ENCODE measurements at places on chromosomes 1 and 21.

DNA sequence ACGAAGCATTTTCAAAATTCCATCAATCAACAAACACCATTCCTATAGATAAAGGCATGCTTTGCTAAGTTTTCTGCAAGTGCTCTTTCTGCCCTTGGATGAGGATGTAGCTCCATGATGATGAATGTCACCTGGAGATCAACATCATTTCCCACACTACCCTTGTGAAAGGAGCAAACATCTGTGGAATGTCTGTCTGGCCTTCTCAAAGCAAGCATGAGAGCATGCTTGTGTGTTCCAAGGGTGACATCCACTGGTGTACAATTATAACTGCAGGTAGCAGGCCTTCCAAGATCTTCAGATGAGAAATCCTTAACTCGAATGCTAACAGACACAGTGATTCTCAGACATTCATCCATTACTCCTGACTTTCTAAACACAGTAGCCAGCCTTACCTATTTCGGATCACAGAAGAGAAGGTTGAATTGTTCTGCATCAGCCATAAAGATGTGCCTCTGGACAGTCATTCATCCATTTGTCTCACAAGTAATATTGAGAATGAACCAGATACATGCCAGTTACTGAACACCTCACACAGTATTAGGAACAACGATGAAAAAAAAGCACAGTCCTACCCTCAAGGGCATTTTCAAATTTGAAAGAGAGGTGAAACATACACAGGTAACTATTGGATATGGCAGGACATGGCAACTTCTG is 162.4 kb downstream of the TPR start:
- no peak for DNase-seq

DNA sequence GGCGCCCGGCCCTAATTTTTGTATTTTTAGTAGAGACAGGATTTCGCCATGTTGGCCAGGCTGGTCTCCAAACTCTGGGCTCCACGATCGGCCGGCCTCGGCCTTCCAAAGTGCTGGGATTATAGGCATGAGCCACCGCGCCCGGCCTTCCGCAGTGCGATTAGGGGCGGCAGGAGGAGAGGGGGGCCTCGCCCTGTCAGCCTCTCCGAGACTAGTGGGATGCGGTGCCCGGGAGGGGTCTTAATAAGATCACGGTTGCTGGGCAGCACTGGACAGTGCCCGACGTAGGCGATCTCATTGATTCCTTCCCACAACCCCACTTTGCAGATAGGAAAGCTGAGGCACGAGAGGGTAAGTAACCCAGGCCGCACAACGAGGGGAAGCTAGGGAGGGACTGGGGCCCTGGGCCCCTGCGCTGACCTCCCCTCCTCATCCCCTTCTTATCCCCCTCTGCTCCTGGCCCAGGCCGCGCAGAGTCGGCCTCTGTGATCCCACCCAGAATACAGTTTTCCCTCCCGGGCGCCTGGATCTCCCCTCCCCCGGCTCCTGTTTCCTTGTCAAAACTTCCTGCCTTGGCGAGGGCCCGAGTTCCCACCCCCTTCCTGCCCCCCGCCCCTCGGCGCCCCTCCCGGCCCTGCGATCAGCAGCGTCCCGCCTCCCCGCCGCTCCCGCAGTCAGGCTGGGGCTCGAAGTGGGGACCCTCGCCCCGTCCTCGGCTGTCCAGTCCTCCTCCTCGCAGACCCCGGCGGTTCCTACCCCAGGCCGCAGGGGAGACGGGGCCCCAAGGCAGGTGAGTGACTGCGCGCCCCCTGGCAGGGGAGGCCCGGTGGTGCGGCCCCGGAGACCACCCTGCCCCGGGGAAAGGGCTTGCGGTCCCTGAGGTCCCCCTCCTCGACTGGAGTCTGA is at the start of gene PEAR1:
Gene PEAR1, plus strand, starts transcription at position 671 of the 906 bp plus-strand sequence. CDS start 10,209 bp downstream, outside the sequence.
- no peak for DNase-seq

- no peak for DNase-seq
These were observed 651.8 kb downstream of the LMO4 start for GRCh38 chr1:87980494-87980893.

DNA sequence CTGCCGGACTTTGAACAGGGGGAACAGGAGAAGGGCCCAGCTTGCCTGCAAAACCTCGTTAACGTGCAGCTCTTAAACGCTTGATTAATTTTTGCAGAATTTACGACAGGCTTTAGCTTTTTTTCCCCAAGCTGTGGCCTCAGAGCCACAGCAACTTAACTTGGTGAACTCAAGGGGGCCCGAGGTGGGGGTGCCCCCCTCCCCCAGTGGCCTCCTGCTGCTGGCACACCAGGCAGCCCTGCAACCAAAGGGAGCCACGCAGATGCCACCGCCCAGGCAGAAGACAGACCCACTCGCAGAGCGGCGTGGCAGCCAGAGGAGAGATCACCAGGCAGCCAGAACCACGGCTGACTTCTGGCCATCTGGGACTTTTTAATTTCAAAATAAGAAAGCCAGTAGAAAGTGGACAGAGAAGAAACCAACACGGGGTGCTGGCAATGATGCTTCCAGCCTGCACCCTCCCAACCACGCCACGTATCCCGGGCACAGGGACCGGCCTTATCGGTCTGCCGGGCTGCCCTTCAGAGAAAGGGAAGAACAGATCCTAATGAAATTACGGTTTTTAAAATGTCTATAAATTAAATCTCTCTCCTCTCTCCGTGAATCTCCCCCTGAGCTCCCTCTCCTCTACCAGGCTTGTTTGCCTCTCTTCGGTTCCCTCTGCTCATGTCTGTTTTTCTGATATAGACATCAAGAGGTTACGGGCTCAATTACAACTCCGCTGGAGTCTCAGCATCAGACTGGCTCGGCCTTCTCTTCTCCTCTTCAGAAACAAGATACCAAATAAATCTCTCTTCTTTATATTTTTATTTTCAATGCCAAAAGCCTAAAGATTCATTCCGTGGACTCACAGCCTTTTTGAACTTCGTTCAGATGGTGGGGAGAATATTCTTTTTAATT is 6.4 kb downstream of the CASZ1 start:
- DNase-seq: no peak

DNA sequence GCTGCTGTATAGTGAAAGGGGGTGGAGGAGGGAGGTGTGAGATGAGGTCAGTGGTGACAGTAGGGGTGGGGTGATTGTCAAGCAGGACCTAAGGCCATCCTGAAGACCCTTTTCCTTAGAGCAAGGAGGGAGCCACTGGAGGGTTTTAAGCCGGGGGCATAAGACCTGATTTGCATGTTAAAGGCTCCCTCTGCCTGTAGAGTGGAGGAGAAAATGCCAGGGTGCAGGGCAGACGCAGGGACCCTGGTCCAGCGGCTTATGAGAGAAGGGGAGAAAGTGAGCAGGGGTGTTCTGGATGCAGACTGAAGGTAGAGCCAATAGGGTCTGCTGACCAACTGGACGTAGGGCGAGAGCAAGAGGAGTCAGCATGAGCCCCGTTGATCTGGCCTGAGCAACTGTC is 154.1 kb downstream of the TRABD2B start:
- no peak for DNase-seq

- DNase-seq: no peak
These were observed 92.1 kb downstream of the MAB21L3 start for GRCh38 chr1:116203181-116203723.

DNA sequence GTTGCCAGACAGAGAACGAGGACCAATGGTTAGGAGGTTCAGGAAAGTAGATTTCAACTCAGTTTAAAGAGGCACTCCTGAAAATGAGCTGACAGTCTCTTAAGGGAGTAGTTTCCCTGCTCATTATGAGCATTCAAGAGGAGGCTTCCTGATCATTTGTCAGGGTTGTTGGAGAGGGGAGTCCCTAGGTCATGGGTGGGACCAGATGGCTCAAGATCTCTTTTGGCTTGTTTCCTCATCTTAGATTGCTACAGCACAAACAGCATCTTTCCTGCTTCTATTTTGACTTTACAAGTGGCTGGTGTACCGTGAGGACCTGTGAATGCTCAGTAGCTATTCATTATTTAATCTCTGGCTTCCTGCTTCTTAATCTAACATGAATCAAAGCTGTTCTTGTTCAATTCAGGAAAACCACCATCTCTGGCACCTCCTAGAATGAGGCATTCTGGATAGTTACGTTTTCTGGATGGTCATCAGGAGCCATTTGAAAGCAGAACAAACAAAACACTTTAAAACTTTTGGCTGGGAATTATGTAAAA is 47.6 kb downstream of the PEX14 start:
- DNase-seq: no peak

GRCh38 chr1:63732666-63733065 is 41.2 kb upstream of the ROR1 start:
- no peak for DNase-seq

DNA sequence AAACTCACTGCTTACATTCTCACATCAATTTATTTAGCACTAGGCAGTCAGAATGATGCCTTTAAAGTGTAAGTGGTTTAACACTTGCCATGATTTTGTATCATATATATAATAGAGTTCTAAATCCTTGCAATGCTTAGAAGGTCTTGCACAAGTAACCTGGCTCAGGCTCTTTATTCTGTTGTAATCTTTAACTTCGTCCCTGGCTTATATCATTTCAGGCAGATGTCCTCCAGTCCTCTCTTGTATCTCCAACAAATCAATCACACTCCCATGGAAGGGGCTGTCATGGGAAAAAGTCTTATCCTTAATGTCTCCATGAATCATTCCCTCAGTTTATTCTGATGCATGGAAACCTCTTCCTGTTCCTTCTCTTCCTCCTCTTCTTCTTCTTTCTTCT is 841.6 kb upstream of the B3GALT2 start:
- no peak for DNase-seq

- DNase-seq: no peak
These were observed 3.8 kb upstream of the THEMIS2 start for GRCh38 chr1:27868556-27868931.

DNA sequence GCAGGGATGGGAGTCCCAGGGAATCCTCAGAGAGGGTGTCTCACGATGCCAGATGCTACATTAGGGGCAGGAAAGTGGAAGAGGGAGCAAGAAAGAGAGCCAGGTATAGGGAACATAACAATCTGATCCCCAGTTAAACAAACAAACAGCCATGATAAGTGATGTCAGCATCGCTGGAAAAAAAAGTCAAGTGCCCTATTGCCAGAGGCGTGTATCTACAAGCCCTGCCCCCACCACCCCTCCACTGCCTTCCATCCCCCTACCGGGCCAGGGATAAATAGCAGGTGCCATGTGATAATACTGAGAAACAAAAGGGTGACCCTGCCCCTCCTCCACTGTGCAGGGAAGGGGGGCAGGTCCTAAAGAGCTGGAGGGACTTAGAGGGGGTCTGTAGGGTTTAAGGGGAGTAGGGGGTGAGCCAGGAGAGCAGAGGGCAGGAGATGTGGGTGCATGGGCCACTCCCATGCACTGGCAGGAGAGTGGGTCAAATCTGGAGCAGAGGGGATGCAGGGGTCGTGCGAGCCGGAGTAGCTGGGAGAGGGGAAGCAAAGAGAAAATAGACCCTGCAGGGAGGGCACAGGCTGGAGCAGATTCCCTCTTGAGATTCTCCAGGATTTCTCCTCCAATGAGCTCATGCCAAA is 3.4 kb downstream of the SLC26A9 start:
- no peak for DNase-seq

- DNase-seq: no peak
These were observed 20.5 kb downstream of the RCSD1 start for GRCh38 chr1:167650269-167651160.

- no peak for DNase-seq
These were observed 44.2 kb upstream of the ARHGAP29 start for GRCh38 chr1:94281361-94282142.

DNA sequence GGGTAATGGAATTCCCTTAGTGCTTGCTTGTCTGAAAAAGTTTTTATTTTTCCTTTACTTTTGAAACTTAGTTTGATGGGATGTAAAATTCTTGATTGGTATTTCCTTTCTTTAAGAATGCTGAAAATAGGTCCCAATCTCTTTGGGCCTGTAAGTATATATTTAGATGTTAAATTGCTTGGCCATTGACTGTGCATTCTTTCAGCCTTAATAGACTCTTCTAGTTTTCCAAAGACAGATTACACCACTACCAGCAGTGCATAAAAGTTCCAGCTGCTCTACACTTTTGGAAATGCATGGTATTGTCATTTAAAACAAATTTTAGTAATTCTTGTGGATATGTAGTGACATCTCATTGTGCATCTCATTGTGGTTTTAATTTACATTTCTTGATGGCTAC is 464.8 kb upstream of the USP24 start:
- DNase-seq: no peak

DNA sequence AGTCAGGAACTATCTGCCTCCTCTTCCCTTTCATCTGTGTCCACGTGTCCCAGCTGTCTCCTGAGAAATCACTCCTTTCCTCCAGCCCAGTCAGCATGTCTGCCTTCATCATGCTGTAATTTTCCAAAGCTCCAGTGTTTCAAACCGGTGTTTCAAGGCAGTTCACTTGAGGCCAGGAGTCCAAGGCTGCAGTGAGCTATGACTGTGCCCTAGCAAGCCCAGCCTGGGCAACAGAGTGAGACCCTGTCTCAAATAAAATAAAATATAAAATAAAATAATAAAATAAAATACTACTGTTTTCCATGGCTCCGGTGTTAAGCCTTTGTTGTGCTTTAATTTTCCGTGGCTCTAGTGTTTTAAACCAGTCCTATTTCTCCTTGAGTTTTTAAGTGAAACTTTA is 7.9 kb upstream of the SELENON start:
- DNase-seq: no peak

- no peak for DNase-seq
These were observed 15.4 kb upstream of the AGTRAP start for GRCh38 chr1:11720525-11720924.

GRCh38 chr1:41500781-41501518 is 16.5 kb upstream of the EDN2 start:
- no peak for DNase-seq

- peak; percentile 59 for DNase-seq
These were observed 820 bp upstream of the TTF2 start for GRCh38 chr1:117059334-117059677.

DNA sequence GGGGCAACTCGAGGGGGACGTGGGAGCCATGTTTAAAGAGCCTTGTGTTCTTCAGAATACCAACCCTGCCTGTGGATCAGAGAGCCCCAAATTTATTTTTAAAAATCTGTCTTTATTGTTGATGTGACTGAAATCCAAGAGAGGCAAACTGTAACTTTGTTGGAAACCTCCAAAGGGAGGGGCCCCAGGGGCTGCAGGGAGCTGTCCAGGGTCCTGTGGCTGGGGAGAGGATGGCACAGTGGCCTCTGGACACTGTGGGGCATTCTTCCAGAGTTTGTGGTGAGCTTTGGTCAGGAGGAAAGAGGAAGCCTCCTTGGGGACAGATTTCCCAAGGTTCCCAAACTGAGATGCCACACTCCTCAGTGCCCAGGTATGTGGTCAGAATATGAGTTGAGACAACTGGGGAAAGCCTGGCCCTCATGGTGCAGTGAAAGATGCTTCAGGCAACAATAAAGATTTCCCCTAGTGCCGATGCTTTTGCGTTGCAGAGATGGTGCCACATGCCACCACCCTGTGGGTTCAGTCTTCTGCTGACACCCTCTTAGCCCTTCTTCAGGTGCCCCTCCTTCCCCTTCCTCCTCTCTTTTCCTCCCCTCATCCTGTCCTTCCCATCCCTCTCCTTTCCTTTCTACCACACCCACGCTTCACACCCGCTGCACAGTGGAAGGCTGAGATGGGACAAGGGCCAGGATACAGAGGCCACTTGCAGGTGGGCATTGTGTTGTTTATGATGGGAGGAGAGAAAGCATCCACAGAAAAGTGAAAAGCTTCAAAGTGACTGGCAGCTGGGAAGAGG is 122.1 kb downstream of the UCK2 start:
- no peak for DNase-seq

All from stimulated activated CD4-positive, alpha-beta T cell treated with anti-CD3 and anti-CD28 coated beads, Interleukin-15, amount 100 ng/mL, for 48 hours (primary cell).